Immature natural killer cell (primary cell): ENCODE measurements at places on chromosomes 6 and 20.

DNA sequence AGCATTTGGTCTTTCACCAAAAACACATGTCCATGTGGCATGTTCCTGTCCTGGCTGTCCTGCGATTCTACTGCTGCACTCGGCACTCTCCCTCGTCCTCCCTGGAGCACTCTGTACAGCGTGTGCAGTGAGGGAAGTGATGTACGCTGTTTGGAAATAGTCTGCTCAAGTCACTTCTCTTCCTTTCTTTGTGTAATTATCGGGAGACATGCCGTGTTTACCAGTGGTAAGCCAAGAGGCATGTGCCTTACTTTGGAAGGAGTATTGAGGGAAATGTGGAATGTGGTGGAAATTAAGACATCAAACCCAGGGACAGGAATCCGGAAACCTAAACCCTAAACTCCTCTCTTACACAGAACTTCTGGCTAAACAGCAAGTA is 268.5 kb upstream of the FOXQ1 start:
- no peaks in the 10 kb centered on the region for H3K4me1 ChIP-seq
- no peaks in the 10 kb centered on the region for H3K36me3 ChIP-seq
- H3K27me3 ChIP-seq = peaks cover 6% of the 10 kb centered on the region
- H3K27ac ChIP-seq = no peak overlapping the region
- no peak for DNase-seq
- H3K4me3 ChIP-seq = no peak overlapping the region

DNA sequence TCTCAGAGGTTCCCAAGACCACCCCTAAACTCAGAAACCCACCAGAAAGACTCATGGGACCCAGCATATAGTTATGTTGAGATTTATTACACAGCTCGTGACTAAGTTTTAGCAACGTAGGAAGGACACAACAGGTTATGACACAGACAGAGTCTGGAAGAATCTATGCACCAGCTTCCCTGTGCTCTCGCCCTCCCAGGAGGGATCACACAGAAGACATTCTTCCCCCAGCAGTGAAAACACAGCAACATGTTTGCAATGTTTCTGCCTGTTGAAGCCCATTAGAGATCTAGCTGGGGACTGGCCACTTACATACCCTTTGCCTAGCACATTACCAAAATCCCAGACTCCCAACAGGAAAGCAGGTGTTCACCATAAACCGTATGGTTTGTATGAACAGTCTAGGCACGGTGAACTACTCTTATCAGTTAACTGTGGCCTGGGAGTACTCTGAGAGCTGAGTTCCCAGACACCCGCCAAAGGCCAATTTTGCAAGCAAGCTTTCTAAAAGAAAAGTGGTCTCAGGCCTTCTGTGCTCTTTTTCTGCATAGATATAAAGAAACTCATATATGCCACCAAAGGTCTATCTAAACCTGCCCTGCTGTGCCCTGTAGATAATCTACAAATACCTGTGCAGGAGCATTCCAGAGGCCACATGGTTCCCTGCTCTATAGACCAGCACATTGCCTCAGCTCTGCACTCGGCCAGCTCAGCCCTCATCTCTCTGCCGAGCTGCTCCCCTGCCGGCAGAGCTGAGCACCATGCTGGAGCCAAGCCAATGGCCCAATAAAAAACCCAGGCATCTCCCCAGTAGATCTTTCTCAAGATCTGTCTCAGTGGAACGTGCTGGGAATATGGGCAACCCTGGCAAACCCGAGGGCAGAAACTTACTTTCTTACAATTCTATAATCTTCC is 69.6 kb upstream of the SMIM28 start:
- DNase-seq = no peak
- H3K4me1 ChIP-seq = no peaks in the 10 kb centered on the region
- H3K27me3 ChIP-seq = no peaks in the 10 kb centered on the region
- H3K36me3 ChIP-seq = no peaks in the 10 kb centered on the region
- no peak overlapping the region for H3K27ac ChIP-seq
- H3K4me3 ChIP-seq = no peak overlapping the region

- H3K27ac ChIP-seq = no peak overlapping the region
- H3K4me3 ChIP-seq = peak overlapping the region; percentile 51
- H3K27me3 ChIP-seq = no peaks in the 10 kb centered on the region
Measured at GRCh38 chr20:1664911-1665310, 7.3 kb upstream of the SIRPG start.

DNA sequence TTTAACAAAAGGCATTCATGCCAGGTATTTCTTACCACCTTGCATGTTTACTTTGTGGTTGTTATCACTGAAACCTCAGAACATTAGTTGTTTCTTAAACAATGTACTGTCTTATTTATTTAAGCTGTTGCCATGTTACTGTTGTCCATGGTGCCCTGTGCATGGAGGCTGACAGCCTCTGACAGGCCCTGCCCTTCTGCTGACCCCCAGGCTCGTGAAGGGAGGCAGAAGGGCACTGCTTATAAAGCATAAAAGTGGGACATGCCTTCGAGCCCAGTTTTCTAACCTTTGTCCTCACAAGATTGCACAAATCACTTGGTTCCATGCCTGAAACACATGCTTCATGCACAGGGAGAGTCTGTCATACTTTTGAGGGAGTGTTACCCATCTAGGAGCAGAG is 46.7 kb upstream of the CLIC5 start:
- peaks cover 9% of the 10 kb centered on the region for H3K4me1 ChIP-seq
- H3K36me3 ChIP-seq = peaks cover 8% of the 10 kb centered on the region
- H3K27ac ChIP-seq = no peak overlapping the region
- H3K4me3 ChIP-seq = no peak overlapping the region

GRCh38 chr6:107266563-107266962 is 151.2 kb upstream of the BEND3 start:
- H3K36me3 ChIP-seq = no peaks in the 10 kb centered on the region
- peaks cover 9% of the 10 kb centered on the region for H3K4me1 ChIP-seq
- DNase-seq = no peak

DNA sequence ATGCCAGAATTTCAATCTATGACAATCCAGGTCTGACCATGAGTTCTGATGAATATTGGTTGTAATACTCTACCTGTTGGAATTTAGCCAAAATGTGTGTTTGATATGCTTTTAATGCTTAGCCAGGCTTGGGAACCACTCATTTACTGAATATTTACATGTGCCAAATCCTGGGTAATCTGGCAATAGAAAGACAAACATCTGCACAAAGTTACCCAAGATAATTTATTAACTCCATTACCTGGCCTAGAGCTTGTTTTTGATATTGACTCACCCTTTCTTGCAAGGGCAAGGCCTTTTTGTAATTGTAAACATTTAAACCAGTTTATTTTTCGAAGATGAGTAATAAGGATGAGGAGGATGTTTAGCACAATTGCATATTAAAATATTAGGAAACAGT is 13.5 kb upstream of the CD2AP start:
- H3K36me3 ChIP-seq = no peaks in the 10 kb centered on the region
- no peaks in the 10 kb centered on the region for H3K4me1 ChIP-seq

- no peak overlapping the region for H3K4me3 ChIP-seq
- no peaks in the 10 kb centered on the region for H3K27me3 ChIP-seq
- H3K36me3 ChIP-seq = no peaks in the 10 kb centered on the region
- no peak for DNase-seq
- H3K27ac ChIP-seq = no peak overlapping the region
Measured at GRCh38 chr6:140354296-140354695, 979.8 kb upstream of the CITED2 start.

DNA sequence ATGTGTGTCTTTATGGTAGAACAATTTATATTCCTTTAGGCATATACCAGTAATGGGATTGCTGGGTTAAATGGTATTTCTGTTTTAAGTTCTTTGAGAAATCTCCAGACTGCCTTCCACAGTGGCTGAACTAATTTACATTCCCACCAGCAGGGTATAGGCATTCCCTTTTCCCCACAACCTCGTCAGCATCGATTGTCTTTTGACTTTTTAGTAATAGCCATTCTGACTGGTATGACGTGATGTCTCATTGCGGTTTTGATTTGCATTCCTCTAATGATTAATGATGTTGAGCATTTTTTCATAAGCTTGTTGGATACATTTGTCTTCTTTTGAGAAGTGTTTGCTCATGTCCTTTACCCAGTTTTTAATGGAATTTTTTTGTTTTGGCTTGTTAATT is 5.3 kb upstream of the TASP1 start:
- no peak overlapping the region for H3K4me3 ChIP-seq
- H3K27ac ChIP-seq = no peak overlapping the region
- DNase-seq = no peak
- H3K36me3 ChIP-seq = no peaks in the 10 kb centered on the region
